ENCODE measurements at places on chromosomes 7 and 10. TPM values are rescaled to one million over a fixed set of nuclear protein-coding genes. Genes with fewer than 3 reads are reported as not detected.

PRRT4 gene
- total RNA-seq, result 0.73 TPM

CUEDC2 gene
- total RNA-seq, result 38.1 TPM

GTF2IRD1 gene
- 10.5 TPM for total RNA-seq

GRCh38 chr7:31663072-31663471, 23.9 kb upstream of the PPP1R17 start:
- peak; percentile 8 for DNase-seq

DNA sequence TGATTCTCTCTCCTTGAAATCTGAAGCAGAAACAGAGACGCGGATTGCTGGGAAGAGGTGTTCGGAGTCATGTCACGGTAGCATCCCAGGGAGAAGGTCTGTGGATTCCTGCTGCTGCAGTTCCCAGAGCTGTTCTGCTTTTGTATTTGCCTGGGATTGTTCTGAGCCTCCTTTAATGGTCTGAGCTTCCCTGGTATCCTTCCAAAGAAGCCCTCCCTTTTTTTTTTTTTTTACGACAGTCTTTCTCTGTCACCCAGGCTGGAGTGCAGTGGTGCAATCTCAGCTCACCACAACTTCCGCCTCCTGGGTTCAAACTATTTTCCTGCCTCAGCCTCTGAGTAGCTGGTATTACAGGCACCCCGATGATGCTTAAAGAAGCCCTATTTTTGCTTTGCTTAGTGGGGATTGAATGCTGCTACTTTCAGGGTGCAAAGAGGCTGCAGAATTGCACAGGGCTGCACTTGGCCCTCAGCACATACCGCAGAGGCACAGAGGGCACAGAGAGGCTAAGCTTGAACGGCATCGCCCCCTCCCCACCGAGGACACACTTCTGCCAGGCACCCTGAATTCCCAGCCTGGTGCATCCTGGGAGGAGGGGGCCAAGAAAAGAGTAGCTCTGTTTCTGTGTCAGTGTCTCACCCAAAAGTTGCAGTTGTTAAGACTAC, 208.6 kb upstream of the GALNT17 start:
- DNase-seq, result peak; percentile 49

- DNase-seq, result no peak
These were observed 222.6 kb upstream of the NFE2L3 start for GRCh38 chr7:25929448-25929847.

GRCh38 chr7:48224042-48224441, 52.8 kb downstream of the ABCA13 start:
- DNase-seq, result no peak

DNA sequence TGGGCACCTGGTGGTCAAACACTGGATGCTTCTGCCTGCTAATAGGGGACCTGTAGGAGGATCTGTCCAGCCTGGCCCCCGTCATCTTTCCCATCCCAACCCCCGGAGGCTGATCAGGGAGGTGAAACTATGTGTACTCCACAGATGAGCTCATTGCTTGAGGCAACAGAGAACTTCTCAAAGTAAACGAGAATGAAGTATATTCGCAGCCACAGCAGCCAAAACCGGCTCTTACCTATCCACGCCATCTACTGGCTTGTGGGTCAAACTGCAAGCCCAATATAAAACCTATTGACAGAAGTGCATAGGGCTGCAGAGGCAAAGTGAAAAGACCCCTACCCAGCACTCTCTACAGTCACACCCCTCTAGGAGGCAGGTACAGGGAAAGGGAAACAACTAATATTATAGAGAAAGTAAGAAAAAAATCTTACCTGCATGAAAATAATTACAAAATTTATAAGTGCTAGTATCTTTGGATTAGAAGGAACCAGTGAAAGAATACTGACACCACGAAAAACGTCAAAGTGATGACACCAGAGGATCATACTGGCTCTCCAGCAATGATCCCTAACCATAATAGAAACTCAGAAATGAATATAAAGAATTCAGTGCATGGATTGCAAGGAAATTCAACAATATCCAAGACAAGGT, 973.5 kb downstream of the ANKRD7 start:
- peak; percentile 48 for DNase-seq

GRCh38 chr7:142174441-142174840, 62.9 kb downstream of the MGAM2 start:
- DNase-seq, result no peak

Measured in HT1080 (cell line).